Stimulated activated CD4-positive, alpha-beta T cell treated with anti-CD3 and anti-CD28 coated beads, TNF-alpha, amount 100 ng/mL, for 4 hours (primary cell): ENCODE measurements at places on chromosomes 2 and 18.

DNA sequence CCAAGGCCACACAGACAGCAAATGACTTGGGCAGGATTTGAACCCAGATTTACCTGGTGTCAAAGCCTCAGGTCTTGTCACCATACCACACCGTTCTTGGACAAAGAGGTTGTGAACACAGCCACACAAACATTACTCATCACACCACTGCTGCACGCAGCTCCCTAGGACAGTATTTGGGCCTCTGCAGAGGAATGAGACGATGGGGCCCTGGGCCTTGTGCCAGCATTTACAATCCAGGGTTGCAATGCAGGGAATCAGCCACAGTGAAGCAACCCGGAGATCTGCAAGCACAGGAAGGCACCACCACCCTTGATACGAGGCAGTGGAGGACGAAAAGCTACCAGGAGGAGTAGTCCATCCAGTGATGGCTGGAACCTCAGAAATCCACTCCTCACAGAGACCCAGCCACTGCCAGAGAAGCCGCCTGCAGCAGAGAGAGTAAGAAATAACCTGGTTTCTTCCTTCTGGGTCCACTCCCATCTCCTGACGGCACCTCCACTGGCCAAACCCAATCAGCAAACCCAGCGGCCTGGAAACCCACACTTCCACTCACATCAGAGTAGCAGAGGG lies 3.7 kb upstream of the MTCL1 start:
- DNase-seq, result no peak

- DNase-seq, result no peak
These were observed 35.4 kb downstream of the LAMA3 start for GRCh38 chr18:23724681-23725080.

DNA sequence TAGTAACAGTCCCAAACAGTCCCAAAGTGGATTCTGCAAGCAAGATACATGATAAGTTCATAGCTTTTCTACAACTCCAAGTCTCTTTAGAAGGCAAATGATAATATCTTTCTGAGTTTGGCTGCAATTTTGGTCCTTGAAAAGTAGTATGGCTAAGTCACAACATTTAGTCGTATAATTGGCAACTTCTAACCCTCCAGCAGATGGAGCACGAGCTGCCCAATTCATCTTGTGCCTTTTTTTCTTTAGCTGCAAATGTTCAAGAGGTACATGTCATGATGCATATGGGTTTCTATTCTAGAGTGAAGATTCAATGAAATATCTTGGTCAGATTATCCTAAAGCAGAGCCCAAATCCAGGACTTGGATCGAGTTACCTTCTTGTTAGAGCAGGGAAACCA lies 127.0 kb upstream of the KLHL14 start:
- no peak for DNase-seq

DNA sequence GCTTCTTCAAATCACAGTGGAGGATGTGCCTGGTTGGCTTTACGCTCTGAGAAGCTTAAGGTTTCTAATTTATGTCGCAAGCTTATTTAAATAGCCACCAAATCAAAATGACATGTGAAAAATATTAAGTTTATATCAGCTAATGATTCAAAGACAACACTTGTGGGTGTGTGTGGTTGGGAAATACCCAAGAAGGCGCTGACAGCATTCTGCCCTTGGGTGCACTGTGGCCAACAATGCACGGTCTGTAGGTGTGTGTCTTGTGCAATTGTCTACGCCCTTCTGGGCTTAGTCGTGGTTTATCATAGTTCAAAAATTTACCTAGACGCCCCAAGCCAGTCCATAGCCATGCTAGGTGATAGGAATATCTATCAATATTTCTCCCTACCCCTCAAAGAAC lies 60.9 kb downstream of the KCTD1 start:
- DNase-seq, result no peak

GRCh38 chr2:72625366-72625765 lies 200.5 kb downstream of the EXOC6B start:
- DNase-seq, result no peak

DNA sequence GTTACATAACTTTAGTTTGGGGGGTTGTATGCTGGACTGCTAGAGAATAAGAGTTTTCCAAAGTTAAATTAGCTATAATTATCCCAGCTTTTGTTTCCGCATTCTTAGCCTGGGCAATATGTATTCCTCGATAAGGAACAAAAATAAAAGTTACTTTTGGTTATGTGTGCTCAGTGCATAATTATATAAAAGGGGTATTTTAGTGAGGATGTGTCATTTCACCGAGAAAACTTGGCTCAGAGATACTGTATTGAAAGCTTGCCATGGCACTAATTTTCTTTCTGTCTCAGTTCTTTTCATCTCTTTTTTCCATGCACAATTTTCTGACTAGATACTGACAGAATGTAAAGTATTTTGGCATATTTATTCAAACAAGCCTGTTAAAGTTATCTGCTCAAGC lies 28.2 kb downstream of the ARHGAP15 start:
- no peak for DNase-seq

GRCh38 chr2:23588508-23589201 lies 203.7 kb downstream of the KLHL29 start:
- DNase-seq, result no peak

GRCh38 chr2:66683599-66683998 lies 248.7 kb downstream of the MEIS1 start:
- no peak for DNase-seq

- DNase-seq, result no peak
These were observed 205.3 kb downstream of the ANAPC1 start for GRCh38 chr2:111678651-111679050.

DNA sequence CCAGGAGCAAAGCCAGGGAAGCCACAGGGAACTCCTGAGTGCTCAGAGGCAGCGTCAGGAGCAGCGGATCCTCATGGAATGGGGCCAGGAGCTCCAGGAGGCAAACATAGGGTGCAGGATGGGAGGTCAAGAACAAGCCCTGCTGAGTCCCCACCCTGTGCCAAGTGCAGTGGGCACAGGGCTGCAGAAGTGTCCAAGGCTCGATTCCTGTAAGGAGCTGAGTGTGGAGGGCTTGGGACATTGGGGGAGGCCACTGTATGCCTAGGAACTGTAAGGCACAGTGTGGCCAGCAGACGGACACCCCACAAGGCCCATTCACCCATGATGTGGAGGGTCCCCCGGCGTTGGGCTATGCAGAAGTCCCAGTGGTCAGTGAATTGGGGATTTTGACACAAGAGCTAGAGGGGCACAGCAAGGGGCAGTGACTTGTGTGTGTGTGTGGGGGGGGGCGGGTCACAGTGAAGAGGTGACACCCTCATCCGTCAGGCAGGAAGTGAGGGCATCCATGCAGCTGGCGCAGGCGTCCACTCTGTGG lies 55.6 kb downstream of the ACKR3 start:
- no peak for DNase-seq

GRCh38 chr2:216339456-216340279 lies 32.6 kb downstream of the MARCHF4 start:
- no peak for DNase-seq

GRCh38 chr2:20192781-20193180 lies 32.1 kb downstream of the SDC1 start:
- no peak for DNase-seq

DNA sequence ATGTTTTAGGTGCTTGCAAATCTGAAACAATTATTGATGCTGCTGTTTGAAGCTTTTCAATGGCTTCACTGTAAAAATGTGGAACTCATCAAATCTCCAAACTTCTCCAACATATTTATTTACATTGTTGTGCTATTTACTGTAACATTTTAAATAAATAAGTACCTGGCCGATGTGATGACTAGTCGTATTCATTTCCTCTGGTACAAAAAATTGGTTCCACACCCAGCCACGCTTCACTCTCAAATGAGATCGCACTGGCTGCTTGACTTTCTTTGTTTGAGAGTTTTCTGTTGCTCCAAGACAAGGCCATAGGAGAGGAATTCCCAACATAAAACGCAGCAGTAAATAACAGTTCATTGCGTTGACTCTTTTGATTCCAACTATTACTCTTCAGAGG lies 32.0 kb downstream of the CDH19 start:
- DNase-seq, result no peak

- DNase-seq, result no peak
These were observed 16.1 kb downstream of the MLPH start for GRCh38 chr2:237503201-237503600.

- no peak for DNase-seq
These were observed 79.2 kb downstream of the SLC25A12 start for GRCh38 chr2:171814883-171815282.

DNA sequence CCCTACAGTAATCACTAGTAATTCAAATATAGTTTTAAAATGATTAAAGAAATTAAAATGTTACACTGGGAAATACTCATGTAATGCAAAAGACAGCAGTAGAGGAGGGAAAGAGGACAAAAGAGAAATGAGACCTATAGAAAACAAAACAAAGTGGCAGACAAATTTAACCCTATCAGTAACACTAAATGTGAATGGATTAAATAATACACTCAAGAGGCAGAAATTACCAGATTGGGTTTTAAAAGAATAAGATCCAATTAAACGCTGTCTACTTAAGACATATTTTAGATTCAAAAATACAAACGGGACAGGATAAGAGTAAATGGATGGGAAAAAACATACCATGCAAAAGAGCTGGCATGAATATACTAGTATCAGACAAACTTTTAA lies 17.0 kb downstream of the TLK1 start:
- no peak for DNase-seq

- no peak for DNase-seq
These were observed 150.1 kb downstream of the SOX11 start for GRCh38 chr2:5842326-5842725.

DNA sequence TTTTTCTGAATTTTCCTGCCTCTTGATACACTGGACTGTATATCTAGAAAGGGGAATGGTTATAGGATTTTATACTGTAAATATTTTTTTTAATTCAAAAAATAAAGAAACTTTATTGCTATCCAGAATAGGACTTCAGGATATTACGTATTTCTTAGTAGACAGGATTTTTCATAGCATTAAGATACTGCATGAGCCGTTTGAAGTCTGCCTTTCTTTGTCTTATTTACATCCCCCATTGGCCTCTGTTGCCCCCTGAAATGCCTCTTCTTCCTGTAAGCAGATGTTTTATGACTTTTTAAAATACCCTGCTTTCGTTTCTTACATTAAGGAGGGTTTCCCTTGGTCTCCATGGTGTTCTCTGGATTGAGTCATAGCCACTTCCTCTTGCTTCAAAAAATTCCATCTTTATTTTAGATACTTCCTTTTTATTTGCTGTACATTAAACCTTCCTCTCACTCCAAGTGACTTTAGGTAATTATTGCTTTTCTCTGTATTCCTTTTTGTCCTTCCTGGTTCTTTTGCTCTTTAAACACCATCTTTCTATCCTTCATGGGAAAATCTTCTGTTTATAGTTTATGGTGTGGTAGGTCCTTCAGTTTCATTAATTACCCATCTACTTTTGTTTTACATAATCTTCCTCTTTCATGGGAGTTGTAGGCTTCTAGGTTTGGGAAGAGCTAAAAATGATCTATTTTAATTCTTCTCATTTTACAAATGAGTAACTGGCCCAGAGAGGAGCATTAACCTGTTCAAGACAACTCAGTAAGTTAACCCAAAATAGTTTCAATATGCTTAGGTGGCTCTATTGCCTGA lies 72.6 kb downstream of the ZNF532 start:
- DNase-seq, result no peak

GRCh38 chr18:53771664-53772063 lies 452.8 kb downstream of the MBD2 start:
- no peak for DNase-seq

- no peak for DNase-seq
These were observed 86.6 kb downstream of the DTNB start for GRCh38 chr2:25586726-25587144.

DNA sequence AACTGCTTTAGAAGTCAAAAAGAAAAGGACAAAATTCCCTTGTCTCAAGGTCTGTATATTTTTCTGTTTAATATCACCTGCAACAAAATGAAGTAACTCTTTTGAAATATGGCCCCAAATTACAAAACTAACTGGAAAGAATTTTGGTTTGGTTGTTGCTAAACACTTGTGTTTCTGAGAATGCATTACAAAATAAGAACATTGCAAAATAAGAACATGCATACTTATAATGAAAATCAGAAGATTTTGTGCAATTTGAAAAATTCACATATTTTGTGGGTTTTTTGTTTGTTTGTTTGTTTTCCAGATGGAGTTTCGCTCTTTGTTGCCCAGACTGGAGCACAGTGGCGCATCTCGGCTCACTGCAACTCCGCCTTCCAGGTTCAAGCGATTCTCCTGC lies 21.8 kb downstream of the NDUFB3 start:
- no peak for DNase-seq

DNA sequence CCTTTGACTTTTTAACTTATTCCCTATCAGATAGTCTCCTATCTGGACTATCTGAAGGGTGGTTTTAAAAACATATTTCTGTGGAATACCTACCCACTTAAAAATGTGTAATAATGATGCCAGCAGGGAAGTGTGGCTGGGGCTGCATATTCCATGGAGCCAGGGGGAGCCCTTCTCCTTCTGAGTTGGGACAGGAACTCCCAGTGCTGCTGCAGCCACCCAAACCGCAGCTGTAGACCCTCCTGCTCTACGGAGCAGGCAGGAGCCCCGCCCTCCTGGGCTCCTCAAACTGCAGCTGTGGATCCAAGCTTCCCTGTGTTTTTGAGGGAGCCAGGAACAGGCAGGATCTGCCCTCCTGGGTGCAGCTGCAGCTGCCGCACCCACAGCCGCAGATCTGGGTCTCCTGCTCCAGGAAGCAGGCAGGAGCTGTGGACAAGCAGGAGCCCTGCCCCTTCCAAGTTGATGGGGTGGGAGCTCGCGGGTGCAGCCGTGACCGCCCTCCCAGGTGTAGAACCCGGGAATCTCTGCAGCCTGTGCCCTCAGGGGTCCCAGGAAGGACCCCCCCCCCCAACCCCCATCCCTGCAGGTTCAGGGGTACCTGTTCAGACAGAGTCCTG lies 57.8 kb downstream of the PDK1 start:
- DNase-seq, result no peak

- DNase-seq, result no peak
These were observed at the start of gene ATOH8 for GRCh38 chr2:85753525-85754312. ATOH8 (plus strand) TSS chr2:85753991; CDS start chr2:85754190, 199 bp downstream.

DNA sequence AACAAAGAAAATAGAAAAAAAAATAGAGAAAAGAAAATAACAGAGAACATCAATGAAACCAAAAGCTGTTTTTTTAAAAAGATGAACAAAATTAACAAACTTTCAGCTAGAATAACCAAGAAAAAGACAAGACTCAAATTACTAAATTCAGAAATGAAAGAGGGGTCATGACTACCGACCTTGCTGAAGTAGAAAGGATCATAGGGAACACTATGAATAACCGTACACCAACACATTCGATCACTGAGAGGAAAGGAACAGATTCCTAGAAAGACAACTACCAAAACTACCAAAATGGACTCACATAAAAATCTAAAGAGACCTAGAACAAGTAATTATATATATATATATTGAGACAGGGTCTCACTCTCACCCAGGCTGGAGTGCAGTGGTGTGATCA lies 37.4 kb upstream of the DTNB start:
- DNase-seq, result no peak

DNA sequence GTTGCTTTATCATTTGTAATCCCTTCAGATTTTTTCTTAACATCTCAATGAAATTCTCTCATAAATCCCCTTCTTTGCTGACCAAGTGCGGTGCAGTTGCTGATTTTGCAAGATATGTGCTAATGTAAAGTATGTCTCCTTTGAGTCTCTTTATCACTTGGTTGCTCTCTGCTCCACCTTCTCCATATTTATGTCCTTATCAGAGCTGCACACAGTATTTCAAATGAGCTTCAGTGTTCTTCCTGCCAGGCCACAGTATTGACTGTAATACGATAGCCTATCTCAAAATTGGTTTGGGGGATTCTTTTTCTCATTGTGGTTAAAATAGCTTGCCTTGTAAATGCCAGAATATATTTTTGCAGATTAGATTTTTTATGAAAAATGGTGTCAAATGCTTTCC lies 32.2 kb downstream of the MAIP1 start:
- no peak for DNase-seq

- no peak for DNase-seq
These were observed 222.7 kb downstream of the CD226 start for GRCh38 chr18:69725009-69725408.
